Stimulated activated CD4-positive, alpha-beta T cell treated with anti-CD3 and anti-CD28 coated beads, TNF-alpha, amount 100 ng/mL, for 4 hours (primary cell): ENCODE measurements at places on chromosomes 6 and 20.

- no peak for DNase-seq
These were observed 39.7 kb upstream of the SUPT3H start for GRCh38 chr6:45417436-45417835.

GRCh38 chr6:78561015-78561414, 306.3 kb upstream of the IRAK1BP1 start:
- DNase-seq: no peak

GRCh38 chr20:11921321-11921720, 3.6 kb downstream of the BTBD3 start:
- no peak for DNase-seq

DNA sequence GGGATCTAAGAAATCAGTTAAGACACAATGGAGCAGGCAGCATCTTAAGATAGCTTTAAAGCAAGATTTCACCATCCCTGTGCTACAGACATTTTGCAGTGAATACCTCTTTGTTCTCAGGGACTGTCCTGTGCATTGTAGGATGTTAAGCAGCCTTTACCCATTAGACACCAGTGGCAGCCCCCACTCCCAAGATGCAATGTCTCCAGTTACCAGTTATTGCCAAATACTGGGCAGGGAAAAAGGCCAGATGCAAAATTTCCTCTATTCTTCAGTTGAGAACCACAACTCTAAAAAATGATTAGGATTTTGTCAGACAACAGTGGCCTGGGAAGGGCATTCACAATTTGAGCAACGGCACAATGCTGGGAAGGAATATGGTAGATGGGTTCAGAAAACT, 6.1 kb downstream of the FBXO5 start:
- DNase-seq: no peak

DNA sequence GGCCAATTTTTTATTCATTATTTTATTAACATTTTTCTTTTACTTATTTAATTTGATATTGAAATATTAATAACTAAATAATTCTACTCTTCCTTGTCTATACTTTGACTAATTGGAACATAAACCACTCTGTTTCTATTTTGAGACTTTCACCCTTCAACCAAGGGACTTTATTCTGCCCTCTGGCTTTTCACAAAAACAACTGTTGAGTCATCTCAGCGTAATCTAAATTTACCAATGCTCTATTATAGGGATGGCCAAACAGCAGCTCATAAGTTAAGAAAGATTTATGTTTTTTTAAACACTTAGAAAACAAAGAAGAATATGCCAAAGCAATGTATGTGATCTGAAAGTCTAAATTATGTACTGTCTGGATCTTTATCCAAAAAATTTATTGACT, 46.7 kb downstream of the DOP1A start:
- no peak for DNase-seq

DNA sequence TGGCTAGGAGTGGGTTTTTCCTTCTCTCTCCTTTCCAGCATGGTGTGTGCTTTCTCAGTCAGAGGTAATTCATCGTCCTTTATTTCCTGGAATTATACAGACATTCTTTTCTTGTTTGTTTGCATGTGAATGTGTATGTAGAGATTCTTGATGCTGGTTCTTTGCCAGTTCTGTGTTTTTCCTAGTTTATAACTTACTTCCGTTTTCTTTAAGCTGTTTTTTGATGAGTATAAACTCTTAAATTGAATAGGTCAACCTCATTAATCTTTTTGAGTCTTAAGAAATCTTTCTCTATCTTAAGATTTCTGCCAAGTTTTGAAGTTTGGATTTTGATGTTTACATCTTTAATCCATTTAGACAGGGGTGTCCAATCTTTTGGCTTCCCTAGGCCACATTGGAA, 38.7 kb downstream of the IGF2R start:
- no peak for DNase-seq

DNA sequence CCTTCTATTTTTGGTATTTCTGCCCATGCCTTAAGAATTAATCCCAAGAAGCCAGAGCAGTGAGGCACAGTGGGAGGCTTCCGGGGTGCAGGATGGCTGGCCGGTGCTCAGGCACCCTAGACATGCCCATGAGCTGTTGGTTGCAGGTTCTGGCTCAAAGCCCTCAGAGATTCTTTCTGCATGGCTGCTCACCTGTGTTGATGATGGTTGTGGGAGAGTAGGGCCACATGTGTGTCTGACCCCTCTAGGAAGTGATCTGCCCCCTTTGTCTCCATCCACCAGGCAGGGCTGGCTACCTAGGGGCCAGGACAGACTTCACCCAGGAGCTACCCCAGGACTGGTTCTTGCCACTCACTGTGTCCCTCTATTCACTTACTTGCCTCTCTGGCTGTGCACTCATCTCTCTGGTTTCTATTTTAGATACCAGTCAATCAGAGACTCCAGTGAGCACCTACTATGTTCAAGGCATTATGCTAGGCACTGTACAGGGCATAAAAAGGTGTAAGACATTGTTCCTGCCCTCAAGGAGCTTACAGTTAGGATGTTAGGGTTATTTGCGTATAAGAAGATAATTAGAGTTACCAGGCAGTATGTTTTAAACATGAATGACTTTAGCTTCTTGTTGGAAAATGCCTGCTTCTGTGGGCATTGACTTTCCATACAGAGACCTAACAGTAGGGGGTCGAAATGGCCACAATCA, 16.8 kb downstream of the CD83 start:
- DNase-seq: no peak

DNA sequence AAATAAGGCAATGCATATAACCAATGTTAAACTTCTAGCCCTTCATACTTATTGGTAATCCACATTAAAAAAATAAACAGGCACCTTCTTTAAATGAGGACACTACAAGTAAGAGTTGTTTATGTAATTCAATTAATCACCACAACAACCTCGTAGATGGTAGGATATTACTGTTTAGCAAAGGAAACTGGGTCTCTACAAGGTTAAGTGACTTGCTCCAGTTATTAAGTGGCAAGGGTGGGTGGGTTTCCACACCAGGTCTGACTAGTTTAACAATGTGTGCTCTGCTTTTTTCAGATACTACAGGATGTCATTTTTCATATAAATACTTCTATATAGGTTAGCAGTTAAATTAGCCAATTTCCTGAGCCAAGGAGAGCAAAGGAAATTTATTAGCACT, 129.1 kb downstream of the MAN1A1 start:
- DNase-seq: no peak

- no peak for DNase-seq
These were observed 45.7 kb upstream of the NEDD9 start for GRCh38 chr6:11278207-11278559.

GRCh38 chr20:8917084-8917483, 151.8 kb upstream of the PLCB4 start:
- DNase-seq: no peak

DNA sequence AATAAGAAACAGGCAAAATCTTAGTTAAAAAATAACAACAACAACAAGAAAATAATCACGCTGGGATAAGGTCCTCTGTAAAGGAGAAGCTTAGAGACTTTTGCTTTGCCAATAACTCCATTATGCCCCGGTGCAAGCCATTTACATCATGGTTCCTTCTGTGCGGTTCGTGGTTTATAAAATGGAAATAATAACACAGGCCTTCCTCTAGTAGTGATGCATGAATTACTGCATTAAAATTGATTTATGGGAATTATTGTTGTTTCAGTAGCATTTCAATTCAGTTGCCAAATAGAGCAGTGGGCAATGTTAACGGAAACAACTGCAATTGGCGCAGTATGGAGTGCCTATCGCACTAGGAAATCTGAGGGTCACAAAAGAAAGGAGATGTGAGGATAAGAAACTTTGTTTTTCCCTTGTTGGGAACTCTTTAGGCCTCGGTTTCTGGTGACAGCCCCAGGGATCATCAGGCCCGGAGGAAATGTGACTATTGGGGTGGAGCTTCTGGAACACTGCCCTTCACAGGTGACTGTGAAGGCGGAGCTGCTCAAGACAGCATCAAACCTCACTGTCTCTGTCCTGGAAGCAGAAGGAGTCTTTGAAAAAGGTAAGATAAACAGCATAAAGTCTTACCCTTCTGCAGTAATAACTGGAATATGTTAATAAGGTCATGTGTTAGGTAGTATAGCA, 1.1 kb downstream of the CD109 start:
- DNase-seq: no peak

DNA sequence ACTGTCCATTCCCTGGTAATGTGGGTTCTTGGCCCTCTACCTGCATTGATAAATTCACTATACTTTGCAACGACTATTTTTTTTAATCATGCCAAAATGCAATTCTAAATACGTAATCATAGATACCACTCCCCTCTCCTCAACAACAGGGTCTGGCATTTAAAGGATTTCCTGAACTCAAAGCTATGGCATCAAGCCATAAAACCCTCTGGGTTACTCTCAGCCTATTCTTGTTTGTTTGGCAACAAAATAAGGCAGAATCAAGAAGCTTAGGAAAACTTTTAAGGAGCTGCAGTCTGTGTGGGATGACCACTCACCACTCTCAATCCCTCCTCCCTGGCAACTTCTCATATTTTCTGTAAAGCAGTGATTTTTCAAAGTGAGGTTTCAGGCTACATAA, 669.9 kb upstream of the ID4 start:
- DNase-seq: no peak

- no peak for DNase-seq
These were observed 31.7 kb upstream of the CCR6 start for GRCh38 chr6:167091026-167091804.

- DNase-seq: peak; percentile 24
These were observed 8.3 kb upstream of the AVP start for GRCh38 chr20:3092611-3093379.

DNA sequence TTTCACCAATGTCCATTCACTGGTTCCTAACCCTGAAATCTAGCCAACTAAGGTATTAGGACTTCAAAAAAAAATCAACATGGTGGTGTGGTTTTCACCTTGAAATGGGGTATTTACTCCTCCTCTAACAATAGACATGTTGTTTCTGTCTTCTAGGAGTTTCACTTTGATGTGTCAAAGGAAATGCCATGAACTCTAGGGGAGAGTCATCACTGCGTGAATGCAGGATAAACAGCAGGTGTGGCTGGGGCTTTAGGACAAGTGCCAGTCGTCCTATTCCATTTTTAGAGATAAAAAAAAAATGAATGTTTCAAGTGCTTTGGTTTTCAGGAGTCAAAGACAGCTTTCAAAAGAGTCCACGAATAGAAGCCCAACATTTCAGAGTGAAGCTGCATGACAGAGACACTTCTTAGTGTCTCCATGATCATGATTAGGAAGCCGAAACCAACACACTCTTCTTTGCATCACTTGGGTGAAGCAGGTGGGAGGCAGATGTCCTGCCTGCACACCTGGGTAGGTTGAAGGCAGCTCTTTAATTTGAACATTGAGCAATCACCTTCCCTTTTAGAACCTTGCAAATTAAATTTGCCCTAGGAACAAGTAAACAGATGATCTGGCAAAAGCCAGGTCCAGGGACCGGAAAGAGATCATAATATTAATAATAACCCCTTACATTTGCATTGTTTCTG, 328.5 kb upstream of the PRDM1 start:
- DNase-seq: no peak

GRCh38 chr6:144104488-144104887, 9.1 kb upstream of the SF3B5 start:
- DNase-seq: no peak

DNA sequence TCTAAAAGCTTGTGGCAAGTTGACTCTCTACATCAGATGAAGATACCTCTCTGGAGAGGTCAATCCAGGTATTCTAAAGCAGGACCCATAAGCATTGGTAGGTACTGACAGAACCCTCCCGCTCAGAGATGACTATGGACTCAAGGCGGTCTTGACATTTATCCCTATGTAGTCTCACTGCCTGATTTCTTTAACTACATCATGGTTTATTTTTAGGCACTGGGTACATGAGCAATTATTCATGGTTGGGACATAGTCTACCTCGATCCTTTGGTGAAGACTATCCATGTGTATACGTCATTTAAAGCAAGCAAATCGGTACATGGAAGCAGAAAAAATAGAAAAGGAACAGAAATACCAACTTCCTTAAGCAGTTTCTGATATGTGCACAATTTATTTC, 136.2 kb upstream of the TAB2 start:
- DNase-seq: no peak

DNA sequence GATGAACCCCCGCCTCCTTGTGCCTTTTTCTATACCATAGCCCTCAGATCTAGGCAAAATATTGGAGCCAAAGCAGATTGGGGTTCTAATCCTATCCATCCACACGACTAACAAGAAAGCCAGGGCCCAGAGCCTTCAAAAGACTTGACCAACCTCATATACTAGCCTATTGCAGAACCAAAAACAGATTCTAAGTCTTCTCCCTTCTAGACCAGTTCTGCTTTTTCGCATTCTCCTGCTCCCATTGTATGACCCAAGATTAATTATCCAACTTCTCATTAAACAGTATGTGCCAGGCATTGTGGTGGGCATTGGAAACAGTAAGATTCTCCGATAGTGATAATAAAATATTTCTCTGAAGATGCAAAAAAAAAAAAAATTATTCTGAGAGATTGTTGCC, 113.7 kb upstream of the JARID2 start:
- no peak for DNase-seq

GRCh38 chr20:12014736-12015135, 97.0 kb downstream of the BTBD3 start:
- DNase-seq: no peak

GRCh38 chr6:86961455-86962200, 24.3 kb downstream of the HTR1E start:
- no peak for DNase-seq

DNA sequence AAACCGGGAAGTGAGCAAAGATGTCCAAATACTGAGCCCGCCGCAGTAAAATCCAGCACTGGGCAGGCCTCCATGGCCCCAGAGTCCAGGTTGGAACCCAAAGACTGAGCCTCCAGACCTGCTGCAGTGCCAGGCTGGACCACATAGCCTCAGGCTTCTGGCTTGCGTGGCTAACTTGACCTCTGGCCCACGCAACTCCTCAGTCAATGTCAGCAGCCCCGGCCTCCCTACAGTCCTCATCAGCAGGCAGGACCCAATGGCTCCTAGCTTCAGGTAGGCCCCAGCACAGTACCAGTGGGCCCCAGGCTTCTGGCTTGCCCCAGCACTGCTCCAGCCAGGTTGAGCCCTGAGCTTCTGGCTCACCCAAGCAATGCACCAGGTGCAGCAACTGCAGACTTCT, 245.1 kb upstream of the AFDN start:
- DNase-seq: no peak
